AG08396 (cell line): ENCODE measurements at places on chromosomes 16 and 17.

- no peak for DNase-seq
These were observed 20.1 kb downstream of the PLD6 start for GRCh38 chr17:17186051-17186450.

DNA sequence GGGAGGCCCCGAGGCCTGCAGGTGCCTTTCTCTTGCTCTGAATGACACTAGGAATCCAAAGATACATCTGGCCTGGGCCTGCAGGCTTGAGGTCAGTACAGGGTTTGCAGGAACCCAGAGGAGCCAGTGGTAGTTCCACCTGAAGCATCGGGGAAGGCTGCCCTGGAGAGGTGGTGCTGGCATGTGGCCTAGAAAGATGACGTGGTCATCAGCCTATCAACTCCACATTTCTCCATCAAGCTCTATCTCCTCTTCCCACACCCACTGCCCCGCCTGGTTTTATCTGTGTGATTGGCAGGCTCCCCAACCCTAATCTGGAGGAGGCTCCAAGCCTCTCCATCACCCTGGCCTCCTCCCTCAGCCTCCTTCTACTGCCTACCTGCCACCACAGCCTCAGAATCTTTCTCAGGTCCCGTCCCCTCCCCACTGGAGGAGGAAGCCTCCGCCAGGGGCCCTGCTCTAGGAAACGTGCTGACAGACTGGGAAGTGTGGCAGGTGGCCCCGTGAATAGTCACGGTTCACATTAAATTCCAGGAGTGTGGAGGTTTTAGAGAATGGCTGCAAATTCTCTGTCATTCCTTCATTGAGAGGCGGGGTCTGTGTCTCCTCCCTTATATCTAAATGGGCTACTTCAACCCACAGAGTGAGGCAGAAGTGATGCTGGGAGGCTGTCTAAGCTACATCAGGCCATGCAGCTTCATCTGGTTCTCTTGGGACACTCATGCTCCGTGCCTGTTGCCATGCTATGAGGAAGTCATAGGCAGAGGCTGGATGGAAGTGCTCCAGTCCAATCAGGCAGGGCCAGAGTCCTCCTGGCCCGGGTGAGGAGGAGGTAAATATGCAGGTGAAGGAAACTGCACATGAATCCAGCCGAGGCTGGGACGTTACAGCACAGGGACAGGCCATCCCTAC is 11.4 kb upstream of the MAP2K3 start:
- no peak for DNase-seq

DNA sequence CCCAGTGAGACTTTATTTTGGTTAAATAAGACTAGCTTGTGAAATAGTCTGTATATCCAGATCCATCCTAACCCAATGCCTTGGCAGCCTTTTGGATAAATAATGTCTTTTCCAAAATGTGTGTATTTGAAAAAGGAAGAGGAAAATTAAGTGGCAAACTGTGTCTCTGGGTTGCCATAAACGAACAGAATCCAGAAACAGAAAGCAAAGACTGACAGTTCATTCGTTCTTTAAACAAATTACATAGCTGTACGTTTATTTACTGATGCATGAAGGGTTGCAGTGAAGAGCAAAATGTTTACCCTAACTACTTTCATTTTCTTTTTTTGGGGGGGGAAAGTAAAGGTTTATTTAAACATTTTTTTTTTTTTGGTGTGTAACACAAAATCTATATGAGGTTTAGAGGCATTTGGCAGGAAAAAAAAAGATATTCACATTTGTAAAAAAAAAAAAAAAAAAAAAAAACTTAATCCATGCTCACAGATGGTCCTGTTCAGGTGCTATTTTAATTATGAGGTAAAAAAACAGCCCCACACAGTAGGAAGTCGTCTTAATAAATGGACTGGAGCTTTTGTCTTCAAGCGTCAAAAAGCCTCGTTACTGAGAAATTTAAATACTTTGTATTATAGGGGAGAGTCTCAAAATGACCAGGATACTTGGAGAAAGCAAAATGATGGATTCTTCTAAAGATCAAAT is 245.9 kb downstream of the FTO start:
- DNase-seq: no peak

DNA sequence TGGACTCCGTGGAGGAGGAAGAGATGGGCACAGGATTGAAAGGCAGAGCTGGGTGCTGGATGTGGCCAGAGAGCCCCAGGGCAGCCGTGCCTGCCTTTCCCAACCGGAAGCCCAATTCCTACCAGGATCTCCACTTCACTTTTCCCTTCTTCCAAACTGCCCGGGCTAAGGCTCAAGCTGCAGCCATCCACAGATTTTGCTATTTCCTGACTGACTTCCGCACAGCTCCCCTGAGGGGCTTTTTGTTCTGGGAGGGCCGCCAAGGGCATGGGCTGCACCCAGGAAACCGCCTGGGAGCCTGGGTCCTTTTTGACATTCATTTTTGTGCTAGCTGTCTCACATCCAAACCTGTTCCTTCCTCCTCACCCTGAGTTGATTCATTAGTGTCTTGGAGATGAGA is 4.2 kb downstream of the SHISA6 start:
- no peak for DNase-seq

GRCh38 chr16:57608462-57609113 is 19.8 kb upstream of the ADGRG1 start:
- no peak for DNase-seq
